CD4-positive, alpha-beta T cell treated with Interleukin-17A for 1 hour (primary cell): ENCODE measurements at places on chromosomes 11 and 22.

DNA sequence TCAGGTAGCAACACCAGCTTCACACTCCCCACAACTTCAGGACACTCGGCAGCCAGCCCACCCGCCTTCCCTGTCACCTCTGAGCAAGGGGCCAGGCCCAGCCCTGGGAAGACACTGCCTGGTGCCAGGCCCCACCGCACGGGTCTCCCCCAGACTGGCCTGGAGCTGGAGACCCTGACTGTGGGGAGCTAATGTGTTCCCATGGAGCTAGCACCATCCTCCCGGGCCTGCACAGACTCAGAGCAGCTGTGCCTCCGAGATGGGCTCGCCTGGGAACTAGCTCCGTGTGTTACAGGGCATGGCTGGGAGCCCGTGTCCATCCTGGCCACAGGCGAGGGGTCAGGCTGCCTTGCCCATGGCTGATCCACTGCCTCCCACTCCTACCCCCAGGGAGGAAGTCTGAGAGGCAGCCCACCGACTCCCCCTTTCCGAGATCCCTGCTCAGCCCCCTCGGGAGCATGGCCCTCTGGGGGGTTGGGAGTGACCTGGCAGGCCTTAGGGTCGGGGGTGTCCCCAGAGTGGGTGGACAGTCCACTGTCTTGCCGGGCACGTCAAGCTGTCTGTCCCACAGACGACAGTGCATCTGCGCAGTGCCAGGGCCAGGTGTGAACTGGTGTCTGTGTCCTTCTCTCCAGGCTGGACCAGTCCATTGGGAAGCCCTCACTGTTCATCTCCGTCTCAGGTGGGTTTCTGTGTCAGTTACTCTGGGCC is 76.7 kb upstream of the KCNQ1OT1 start:
- no peak for DNase-seq

DNA sequence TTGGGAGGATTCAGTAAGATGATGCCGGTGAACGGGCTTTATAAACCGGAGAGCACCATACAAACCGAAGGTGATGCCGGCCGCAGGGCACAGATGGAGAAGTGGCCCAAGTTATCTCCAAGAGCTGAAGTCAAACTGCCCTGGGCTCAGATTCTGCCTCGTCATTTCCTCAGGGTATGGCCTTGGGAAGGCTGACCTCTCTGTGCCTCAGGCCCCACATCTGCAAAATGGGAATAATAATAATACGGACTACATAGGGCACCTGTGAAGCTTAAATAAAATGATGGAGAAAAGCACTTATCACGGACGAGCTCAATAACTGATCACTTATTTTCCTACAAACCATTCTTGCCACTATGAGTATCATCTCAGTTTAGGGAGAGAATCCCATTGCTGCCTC is 29.9 kb downstream of the DSCAML1 start:
- no peak for DNase-seq

GRCh38 chr11:3665336-3666022 is 5.7 kb downstream of the CHRNA10 start:
- no peak for DNase-seq

- no peak for DNase-seq
Observed at GRCh38 chr22:50360578-50360977, 17.5 kb downstream of the PPP6R2 start.

- no peak for DNase-seq
Observed at GRCh38 chr11:122261546-122261945, 145.5 kb upstream of the BLID start.

GRCh38 chr11:61495801-61496601 is 12.5 kb upstream of the LRRC10B start:
- DNase-seq = no peak

DNA sequence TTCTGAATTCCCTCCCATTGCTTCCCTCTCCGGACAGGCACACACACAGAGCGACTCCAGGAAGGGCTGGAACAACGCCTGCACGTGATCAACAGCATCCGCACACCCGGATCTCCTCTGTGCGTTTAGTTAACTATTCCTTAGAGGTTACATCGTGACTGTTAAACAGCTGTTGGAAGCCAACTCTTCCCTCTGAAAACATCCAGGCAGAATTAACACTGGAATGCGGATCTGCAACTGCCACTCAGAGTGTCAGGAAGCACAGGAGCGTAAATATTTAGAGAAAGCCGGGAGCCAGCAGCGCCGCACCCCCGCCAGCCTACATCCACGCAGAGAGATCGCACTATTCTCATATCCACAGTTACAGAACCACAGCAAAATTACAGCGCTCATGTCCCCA is 46.2 kb downstream of the SHANK2 start:
- DNase-seq = no peak

DNA sequence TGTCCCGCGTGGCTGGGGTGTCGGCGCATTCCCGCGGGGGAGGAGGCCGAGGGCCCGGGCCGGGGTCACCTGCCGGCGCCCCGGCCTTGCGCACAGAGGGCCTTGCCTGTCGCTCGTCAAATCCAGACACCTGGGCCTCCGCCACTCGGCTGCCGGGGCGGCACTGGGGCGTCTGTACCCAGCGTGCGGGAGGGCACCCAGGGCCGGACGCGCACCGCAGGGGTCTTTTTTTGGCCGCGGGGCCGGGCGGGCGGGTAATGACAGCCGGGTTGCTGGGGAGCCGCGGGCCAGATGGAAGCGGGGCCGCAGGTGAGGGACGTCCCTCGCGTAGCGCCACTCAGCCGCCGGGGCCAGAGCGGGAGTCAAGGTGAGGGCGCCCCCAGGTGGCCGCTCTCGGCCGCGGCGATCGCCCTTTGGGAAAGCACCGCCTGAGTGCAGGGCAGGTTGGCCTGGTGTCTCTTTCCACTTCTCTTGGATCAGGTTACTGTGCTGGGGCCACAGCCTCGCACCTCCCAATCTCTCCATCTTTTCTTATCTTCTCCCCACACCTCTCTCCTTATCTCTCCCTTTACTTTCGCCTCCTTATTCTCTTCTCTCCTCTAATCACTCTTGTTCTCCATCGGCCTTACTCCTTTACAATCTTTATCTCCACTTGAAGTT is 3.5 kb downstream of the PHLDB1 start:
- DNase-seq = peak; percentile 87

GRCh38 chr22:20642668-20643179 is 131.2 kb upstream of the SERPIND1 start:
- no peak for DNase-seq

DNA sequence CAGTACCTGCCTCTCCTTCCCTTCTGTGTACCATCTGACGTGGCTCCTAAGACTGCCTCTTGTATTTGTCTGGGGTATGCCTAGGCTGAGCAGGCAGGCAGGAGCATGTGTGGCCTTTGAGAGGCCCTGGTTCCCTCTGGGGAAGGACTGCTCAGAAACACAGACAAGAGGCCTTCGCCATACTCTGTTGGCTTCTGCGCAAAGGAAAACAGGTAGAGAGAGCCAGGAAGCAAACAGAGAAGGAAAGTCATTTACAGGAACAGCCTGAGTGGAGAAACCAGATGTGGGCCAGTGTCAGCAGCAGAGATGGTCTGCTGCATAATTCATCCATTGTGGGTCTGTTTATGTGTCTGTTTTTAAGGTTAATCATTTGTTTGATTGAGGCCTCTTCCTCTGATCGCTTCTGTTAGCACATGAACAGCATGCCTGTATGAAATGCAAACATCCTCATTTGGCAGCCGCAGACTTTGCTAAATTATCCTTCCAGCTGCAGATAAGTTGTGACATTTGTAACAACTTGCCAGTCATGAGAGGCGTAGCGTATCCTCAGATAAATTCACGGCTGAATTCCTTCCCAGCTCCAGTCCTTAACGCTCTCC is 119.4 kb downstream of the GALNT18 start:
- DNase-seq = no peak

DNA sequence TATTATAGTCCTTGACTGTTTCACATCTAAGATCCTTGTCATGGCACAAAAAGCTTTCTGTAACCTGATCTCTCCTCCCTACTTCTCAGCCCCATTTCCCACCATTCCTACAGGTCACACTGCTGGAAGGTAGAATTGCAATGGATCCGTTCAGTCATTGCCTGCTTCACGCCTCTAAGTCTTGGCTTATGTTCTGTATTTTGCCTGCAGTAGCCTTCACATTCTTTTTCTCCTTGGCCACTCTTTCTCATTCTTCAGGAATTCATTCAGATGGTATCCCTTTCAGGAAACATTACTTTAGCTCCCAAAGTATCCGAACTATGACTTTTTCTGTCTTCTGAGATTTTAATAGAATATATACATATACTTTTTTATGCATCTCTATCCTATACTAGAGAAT is 731.5 kb downstream of the NTM start:
- no peak for DNase-seq

DNA sequence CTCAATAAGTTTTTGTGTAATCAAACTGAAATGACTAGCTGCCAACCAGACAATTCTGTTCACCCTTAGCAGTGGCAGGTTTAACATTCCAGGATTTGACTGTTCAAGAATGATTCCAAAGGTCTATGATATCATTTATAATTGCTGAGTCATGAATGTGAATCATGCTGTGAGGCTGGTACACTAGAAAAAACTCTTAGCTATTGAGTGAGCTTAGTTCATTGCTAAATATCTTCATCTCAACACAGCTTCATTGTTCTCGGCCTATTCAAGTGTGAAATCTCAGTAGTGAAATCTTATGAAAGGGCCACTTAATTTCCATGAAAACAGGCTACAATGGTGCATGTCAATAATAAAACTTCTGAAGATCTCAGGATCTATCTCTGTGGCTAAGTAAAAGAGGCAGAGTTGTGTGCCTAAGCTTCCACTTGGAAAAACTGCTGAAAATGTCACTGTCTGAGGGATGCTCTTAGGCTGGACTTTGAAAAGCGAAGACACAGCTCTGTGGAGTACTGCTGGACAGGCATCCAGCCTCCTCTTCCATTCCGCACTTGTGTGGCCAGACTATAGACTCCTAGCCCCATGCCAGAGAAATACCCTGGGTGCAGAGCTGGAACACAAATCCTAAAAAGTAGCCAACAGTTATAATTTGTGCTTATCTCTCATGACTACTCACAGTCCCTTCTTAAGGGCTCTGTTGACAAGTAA is 12.8 kb downstream of the AQP11 start:
- DNase-seq = no peak

DNA sequence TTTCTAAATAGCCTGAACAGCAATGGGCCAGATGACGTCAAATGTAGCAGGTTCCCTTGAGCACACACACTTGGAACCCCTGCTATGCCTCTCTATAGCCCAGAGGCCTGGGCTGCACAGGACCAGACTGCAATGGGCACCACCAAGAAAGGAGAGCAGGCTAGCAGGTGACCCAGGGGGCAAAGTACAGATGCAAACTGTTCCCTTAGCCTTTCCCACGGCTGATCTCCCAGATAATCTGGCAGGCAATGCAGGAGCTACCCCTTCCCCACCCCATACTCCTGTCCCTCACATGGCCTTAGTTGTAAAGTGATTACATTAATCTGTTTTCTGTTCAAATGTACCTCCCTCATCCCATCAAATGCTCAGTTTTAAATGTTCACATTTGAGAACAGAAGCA is 41.3 kb downstream of the SMCO4 start:
- no peak for DNase-seq

DNA sequence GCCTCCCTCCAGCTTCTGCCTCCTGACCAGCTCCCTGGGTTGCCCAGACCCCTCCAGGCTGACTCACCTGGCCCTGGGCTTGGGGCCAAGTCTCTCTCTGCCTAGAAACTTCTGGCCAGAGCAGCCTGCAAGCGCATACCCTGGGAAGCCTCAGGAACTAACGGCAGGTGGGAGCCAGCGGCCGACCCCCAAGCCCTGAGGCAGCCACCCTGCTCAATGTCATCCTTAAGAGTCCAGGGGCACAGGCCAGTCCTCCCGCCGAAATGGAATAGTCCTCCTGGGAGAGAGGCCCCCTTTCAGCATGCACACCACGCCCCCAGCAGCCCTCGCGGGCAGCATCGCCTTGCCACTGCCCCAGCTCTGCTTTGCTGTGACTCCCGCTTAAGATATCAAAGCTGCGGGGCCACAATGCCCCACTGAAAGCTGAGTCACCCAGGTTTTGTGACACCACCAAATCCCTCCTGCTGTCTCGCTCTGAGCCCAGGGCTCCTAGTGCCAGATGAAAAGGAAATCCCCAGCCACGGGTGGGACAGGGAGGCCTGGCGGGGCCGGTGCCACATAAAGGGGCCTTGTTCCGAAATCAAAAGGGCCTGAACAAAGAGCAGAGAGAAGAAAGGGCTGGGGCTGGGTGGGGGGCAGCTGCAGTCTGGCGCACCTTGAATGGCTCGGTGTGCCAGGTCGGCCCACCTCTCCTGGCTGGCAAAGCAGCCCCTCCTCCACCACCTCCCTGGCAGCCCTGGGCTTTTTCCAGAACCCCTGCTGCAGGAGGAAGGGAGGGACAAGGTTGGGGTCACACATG is 21.4 kb upstream of the FGF3 start:
- no peak for DNase-seq

- DNase-seq = no peak
Observed at GRCh38 chr22:38115423-38116205, 5.1 kb upstream of the BAIAP2L2 start.

DNA sequence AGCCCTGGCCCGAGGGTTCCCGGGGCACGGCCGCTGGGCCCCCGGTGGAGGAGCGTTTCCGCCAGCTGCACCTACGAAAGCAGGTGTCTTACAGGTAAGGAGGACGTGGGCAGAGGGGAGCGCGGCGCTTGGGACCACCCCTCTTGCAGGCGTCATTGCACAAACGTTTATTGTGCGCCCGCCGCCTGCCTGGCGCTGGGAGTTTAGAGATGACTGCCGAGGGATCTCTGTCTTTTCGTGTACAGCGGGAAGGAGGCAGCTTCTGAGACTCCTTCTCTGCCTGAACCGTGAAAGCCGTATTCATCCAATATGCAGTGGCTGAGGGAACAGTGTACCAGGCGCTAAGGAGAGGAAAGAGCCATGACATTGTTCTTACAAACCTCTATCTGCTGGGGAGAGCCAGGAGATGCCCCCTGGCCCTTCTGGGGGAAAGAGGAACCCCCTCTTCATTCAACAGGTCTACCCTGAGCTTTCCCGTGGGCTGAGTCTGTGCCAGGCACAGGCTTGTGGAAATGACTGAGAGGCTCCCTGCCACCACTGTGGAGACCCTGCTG is 13.8 kb upstream of the DGKZ start:
- DNase-seq = peak; percentile 25

GRCh38 chr22:23305922-23306374 is 125.6 kb downstream of the BCR start:
- DNase-seq = no peak

DNA sequence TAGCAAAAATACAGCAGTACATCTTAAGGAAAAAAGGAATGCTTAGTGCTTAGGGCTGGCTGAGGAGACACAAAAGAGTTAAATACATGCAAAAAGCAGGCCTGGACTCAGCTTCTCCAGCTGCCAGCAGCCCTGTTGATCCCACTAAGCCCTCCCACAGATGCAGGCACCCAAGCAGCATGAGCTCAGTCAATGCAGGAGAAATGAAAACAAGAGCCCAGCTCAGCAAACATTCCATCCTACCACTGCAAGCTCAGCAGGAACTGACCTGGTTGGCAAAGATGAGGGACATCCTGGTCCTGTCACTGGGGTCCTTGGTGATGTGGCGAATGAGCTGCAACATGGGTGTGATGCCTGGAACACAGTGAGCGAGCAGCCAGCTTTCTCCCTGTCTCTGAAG is 5.8 kb downstream of the CYB5R2 start:
- DNase-seq = no peak

GRCh38 chr11:69006816-69007215 is 6.2 kb downstream of the MRGPRF start:
- no peak for DNase-seq

- DNase-seq = no peak
Observed at GRCh38 chr22:46416520-46416871, 81.0 kb downstream of the TRMU start.
